ENCODE measurements at places on chromosomes 1 and 21.

- no peak for DNase-seq
Observed at GRCh38 chr1:224698015-224698451, 81.9 kb downstream of the CNIH3 start.

- peak; percentile 99 for DNase-seq
Observed at GRCh38 chr1:111448918-111449702, at the start of the genes ATP5PB and WDR77. TSS of gene ATP5PB (plus strand) at chr1:111449464. CDS start at chr1:111449542, 78 bp downstream. TSS of gene WDR77 (minus strand) at chr1:111449256. CDS start at chr1:111449169, 87 bp downstream.

- no peak for DNase-seq
Observed at GRCh38 chr1:31708324-31708723, 4.5 kb upstream of the COL16A1 start.

GRCh38 chr1:186658999-186659398, 21.2 kb downstream of the PTGS2 start:
- DNase-seq: no peak

GRCh38 chr1:75625795-75626194, 14.9 kb upstream of the SLC44A5 start:
- no peak for DNase-seq

GRCh38 chr1:39980555-39981313, 25.8 kb downstream of the MFSD2A start:
- no peak for DNase-seq

DNA sequence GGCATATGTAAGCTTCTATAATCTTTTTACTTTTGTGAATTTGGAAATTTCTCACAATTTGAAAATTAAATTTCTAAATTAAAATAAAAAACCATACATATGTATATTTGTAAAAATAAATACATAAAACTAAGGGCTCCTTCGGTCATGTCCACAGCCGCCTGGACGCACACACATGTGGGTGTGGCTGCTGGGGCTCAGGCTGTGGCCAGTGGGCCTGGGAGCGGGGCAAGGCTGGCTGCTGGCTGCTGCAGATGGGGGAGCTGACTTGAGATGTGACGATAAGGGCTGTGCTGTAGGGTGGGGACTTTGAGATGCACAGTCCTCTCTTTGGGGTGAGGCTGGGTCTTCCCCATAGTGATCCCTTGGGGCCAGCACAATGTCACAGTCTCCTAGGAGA, 4.8 kb downstream of the RER1 start:
- no peak for DNase-seq

- DNase-seq: no peak
Observed at GRCh38 chr21:31425138-31425537, 81.1 kb upstream of the TIAM1 start.

DNA sequence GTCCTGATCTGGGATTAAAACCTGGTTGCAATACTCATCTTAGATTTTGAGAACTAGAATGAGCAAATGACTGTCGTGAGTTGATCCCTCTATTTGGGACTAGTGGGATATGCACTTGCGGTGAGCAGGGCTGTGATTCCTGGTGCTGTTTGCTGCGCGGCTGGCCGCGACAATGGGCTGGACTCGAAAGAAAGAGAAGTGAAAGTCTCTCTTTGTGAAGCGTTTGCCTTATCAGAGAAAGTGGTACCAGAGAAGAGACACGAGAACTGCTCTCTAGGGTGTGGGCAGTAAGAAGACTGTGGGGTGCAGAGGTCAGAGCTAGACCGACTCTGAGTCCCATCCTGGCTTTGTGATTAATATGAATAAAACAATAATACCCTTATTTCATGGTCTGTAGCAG, 8.6 kb downstream of the ST6GALNAC3 start:
- no peak for DNase-seq

GRCh38 chr1:30652152-30652841, 71.1 kb downstream of the MATN1 start:
- DNase-seq: no peak

GRCh38 chr1:41844255-41844654, 74.5 kb downstream of the HIVEP3 start:
- no peak for DNase-seq

- DNase-seq: peak; percentile 53
Observed at GRCh38 chr1:27575840-27576331, 28.1 kb downstream of the AHDC1 start.

- no peak for DNase-seq
Observed at GRCh38 chr1:176364236-176364905, 98.6 kb upstream of the PAPPA2 start.

GRCh38 chr1:206581571-206581981, 30.7 kb downstream of the EIF2D start:
- no peak for DNase-seq

DNA sequence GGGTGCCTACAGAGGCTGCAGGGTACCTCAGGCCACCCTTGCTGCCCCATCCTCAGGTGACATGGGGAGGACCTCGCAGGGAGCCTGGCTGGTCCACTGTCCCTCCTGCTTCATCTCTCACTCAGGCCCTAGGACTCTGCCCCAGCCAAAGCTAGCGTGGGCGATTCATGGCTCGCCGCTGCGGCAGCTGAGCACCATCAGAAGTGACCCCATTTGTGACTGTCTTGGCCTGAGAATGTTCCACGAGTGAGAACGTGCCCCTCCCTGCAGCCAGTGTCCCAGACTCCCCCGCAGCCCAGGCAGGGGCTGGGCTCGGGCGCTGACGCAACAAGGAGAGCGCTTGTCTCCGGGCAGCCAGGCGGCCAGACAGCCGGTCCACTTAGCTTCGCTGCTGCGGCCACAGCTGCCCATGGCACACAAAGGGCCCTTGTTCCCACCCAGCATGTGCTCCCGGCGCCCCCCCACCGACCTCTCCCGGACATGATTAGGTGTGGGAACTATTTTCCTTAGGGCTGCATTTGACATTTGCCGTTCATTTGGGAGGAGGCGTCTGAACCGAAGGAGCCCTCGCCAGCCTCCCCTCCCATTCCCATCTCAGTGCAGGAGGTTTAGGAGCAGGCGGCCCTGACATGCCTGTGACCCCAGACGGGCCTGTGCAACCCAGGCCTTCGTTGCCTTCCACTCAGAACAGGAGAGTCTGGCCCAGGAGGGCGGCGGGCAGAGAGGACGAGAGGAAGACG, 19.3 kb upstream of the POFUT2 start:
- DNase-seq: no peak

DNA sequence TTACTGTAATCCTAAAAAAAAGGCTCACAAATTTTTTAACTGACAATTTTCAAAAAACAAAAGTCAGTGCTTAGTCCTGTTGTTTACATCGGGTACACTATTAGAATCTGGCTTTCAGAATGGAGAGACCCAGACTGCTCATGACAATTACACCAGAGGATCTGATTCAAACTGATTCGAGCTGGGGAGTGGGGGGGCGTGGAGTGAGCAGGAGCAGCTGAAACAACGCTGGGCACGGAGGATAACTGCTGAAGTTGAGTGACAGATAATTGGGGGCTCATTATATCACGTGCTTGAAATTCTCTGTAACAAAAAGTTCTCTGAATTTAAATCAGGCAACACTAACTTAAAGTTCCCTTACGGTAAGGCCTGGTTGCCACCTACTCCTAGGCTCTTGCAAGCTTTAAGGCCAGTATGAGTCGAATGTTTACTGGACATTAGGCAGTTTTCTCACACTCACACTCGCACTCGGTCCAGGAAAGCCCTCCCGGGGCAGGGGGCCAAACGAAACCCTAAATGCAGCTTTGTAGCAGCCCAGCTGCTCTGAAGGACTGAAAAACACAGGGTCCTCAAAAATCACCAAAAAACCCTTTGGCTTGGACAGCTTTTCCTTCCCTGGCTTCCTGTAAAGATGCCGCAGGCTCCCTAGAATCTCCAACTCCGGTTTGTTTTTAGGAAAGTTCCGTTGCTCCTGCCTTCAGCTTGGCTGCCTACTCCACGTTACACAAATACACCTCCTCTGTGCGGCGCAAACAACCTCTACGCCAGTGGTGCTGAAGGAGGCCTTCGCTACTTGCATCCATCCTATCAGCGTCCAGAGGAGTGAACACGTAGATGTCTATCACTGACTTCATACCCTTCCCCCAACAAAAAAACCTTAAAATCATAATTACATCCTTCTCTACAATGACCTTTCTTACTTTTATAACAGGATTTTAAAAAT, 42.9 kb downstream of the CAPZB start:
- DNase-seq: no peak

DNA sequence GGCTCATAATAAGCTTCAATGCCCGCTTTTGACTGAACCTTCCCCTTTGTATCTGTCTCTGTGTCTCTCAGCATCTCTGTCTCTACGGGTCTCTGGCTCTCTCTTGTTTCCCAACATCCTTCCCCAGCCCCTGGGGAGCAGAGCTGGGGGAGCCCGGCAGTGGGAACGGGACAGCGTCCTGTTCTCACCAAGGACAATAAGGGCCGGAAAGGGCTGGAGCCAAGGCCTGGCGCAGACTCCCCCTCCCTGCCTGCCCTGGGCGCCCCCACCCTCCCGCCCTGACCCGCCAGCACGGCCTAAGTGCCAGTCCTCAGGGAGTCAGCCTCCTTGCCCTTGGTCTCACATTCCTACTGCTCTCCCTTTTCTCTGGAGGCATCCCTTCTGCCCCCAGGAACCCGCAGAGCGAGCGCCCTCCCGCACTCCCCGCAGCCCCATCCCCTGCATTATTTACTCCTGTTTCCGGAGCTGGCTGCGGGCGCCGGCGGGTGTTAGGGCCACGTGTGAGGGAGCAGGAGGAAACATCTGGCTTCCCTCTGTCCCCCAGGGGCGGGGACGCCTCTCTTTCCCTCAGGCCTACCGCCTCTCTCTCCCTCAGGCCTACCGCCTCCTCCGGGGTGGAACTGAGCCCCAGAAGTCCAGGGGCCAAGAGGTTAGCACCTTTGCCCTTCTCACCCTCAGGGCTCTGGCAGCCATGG, 6.5 kb downstream of the KRTCAP2 start:
- DNase-seq: no peak

- DNase-seq: no peak
Observed at GRCh38 chr1:87706203-87706602, 377.5 kb downstream of the LMO4 start.

DNA sequence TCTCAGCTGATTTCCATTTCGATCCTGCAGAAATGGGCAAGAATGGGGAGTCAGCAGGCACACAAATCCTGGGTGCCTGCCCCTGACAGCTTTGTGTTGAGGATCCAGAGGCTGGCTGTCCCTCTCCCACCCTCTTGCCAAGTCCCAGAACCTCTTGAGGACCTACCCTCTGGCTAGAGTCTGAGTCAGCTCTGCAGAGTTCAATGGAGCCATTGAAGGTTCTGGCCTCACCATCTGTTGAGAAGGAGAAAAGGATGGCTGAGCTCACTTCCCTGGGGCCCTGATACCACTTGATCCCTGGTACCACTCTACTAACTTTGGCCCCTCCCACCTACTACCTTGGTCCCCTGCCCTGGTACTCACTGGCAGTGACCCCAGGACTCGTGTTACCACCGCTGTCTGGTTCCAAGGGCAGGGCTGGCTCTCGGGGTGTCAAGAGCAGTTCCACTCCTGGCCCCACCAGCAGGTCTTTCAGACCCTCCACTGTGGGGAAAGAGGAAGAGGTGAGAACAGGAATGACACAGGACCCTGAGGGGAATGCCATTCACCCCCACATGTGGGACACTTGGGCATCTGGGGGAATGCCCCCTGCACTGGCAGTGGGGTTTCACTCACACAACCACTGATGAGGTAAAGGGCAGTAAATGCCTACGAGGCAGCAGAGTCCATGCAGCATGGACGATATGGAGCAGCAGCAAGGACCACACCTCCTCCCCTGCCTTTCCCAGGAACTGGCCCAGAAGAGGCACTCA, 10.5 kb downstream of the RXFP4 start:
- no peak for DNase-seq

GRCh38 chr1:80099713-80100112, 1093.2 kb upstream of the ADGRL4 start:
- DNase-seq: no peak

GRCh38 chr1:204359474-204360255, at the start of gene PLEKHA6:
TSS of gene PLEKHA6 (minus strand) at chr1:204359929. CDS start at chr1:204273727, 86,202 bp downstream.
- DNase-seq: no peak

- no peak for DNase-seq
Observed at GRCh38 chr1:84632137-84632536, 57.9 kb upstream of the CTBS start.

DNA sequence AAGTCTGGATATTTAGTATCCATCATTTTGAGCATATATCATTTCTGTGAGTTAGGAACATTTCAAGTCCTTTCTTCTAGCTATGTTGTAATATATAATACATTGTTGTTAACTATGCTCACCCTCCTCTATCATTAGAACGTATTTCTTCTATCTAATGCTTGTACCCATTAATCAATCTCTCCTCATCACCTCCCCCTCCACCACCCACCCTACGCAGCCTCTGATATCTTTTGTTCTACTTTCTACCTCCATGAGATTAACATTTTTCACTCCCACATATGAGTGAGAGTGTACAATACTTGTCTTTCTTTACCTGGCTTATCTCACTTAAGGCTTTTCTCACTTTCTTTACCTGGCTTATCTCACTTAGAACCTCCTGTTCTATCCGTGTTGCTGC, 156.2 kb downstream of the FMN2 start:
- DNase-seq: no peak

- DNase-seq: no peak
Observed at GRCh38 chr1:240293706-240294105, 202.0 kb downstream of the FMN2 start.

DNA sequence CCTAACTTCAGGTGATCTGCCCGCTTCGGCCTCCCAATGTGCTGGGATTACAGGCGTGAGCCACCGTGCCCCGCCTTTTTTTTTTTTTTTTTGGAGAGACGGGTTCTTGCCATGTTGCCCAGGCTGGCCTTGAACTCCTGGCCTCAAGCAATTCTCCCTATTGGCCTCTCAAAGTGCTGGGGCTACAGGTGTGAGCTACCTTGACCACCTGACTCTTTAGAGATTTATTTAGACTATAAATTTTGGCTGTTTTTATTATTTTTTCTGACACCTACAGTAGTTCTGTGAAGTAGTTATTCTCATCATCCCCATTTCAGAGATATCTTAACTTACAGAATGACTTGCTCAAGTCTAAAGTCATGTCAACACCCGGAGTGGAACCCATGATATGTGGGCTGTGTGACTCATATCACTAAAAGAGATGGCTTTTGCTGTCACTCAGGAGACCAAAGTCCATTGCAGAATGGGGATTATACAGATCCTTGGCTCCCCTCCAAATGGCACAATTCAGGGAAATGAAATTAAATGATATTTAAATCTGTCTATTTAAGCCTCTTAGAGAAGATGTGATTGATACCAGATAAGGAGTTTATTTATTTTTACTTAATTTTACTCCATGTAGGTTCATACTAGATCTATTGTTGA, 93.2 kb downstream of the CTH start:
- DNase-seq: peak; percentile 6

All from ACHN (cell line).